ENCODE measurements at places on chromosomes 6 and 20. TPM values are rescaled to one million over a fixed set of nuclear protein-coding genes. Genes with fewer than 3 reads are reported as not detected.
A peak's percentile ranks its signal among the peaks of the same experiment; 100 is the strongest.

Gene FAM210B
- polyA plus RNA-seq = 4.0 TPM

- DNase-seq = no peak
Measured at GRCh38 chr20:1528811-1529210, 28.7 kb downstream of the SIRPD start.

- DNase-seq = no peak
Measured at GRCh38 chr20:43843965-43844660, 70.5 kb upstream of the TOX2 start.

- DNase-seq = peak; percentile 63
Measured at GRCh38 chr6:30013291-30013922, 47.7 kb upstream of the POLR1H start.
